ENCODE measurements at places on chromosomes 7 and 10.

DNA sequence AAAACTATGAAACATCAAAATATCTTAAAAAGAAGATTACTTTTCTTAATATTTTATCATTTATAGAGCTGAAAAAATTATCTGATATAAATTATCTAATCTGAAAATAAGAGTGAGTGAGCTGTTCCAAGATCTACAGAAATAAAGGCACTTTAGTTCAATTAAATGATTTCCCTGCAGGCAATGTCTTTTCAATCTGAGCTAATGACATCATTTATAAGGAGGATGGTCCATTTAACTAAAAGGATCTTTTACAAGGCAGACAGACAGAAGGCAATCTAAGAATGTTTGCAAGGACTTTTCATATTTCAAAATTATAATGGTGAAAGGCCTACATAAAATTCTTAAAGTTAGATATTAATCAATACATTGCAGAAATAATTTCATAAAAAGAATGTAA, 71.8 kb downstream of the SKAP2 start:
- DNase-seq = no peak

DNA sequence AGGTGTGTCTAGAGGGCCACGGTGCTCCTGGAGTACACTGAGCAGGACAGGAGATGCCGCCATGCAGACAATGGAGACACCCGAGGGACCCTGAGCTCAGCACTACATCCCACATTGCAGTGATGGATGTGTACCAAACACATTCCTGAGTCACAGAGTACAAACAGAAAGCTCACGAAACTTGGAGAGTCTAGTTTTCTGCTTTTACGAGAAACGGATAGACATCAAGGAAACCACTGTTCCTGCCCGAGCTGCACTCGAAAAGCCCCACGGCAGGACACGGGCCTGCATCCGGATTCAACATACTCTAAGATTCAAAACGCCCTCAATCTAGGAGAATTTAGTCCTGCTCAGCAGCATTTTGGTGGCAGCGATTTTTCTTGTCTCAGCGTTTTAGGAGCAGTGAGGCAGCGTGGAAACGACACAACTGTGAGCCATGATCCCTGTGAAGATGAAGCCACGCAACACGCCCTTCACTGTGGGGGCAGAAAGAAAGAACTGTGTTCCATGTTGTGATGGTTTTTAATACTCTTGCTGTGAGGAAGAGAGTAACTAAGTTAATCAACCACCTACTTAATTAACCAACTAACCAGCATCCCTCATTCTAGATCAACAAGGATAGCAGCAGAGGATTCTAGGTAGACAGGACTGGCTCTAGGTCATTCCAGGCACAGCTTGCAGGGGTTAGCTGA, 3.2 kb downstream of the TNS3 start:
- no peak for DNase-seq

- no peak for DNase-seq
Observed at GRCh38 chr7:81404669-81405068, 365.2 kb downstream of the HGF start.

DNA sequence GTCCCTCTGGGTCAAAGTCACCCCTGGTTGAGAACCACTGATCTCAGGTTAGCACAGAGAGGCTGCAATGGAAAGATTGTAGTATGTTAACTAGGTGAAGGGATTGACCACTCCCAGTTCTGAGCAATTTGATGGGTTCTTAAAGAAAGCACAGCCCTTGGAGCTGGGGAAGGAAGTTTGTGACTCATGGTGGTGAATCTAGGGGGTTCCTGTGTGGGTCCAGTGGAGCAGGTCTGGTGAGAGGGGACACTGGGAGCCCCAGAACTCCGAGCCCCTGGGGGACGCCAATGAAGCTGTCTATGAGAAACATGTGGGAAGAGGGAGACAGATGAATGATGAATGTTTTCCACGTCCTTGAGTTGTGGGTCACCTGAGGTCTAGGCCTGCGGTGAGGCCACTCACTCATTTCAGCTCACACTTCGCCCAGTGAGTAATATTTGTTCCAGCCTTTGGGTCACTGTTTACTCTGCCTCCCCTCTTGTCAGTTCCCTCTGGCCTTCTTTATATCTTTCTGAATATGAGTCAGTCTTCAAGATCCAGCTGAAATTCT, 341.9 kb downstream of the LRMDA start:
- DNase-seq = no peak

DNA sequence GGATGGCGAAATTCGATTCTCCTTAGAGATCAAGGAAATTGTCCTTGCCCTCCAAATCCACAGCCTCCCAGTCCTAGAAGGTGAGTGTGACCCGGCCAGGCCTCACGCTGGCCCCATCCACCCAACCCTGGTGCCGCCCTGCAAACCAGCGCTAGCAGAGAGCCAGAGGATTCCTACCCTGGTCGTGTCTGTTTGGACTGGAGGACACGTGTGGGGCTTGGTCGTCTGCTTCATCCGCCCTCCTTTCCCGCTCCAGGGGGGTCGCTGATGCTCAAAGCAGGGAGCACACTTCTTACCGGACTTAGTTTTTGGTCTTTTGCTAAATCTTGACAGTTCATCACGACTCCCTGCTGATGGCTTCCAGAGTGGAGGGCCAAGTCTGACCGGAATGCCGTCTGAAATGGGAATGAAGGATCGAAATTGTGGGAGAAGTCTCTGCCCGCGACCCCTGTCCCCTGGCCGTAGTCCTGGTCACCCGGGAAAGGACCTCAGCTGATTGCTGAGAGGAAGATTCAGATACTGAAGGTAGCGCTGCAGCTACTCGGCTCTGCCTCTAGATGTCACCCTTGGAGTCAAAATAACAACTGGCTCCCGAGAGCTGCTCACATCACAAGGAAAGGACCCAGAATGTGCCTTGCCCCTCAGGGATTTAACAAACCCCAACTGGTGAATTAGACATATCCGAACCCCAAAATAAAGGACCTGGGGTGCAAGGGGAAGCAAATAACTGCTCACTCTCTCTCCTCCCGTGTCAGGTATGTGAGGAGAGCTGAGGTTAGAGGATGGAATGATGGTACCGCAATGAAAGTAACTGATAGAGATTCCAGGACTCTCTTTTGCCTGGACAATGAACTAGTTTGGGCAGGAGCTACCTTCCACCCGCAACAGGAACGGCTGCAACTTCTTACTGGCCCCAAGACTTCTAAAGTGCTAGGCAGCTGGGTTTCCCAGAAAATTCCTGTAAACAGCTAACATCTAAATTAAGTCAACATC, 23.5 kb upstream of the ORC5 start:
- DNase-seq = peak; percentile 25

DNA sequence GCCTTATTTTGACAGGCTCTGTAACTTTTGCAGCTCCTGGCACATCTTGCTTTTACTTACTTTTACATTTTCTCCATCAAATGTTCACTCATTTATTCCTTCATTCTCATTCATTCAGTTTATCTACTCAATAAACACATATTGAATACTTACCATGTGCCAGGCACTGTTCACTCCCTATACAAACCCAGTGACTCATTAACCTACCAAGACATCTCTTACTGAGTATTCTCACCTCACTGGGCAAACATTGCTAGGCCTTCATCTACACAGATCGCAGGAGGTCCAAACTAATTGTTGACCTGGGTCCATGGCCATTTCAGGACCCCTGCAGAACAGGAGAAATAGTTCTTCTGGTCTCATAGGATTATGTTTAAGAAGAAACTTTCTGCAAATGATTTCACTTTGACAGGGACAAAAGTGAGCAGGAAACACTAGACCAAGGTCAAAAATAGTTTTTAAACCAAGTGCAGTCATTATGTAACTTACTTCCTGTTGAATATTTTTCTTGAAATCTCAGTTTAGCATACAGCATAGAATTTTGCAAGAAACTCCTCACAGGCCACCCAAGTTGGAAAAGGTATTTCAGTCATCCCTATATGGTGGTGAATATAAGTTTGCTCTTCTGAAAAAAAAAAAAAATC, 17.6 kb downstream of the SLC26A4 start:
- DNase-seq = no peak

DNA sequence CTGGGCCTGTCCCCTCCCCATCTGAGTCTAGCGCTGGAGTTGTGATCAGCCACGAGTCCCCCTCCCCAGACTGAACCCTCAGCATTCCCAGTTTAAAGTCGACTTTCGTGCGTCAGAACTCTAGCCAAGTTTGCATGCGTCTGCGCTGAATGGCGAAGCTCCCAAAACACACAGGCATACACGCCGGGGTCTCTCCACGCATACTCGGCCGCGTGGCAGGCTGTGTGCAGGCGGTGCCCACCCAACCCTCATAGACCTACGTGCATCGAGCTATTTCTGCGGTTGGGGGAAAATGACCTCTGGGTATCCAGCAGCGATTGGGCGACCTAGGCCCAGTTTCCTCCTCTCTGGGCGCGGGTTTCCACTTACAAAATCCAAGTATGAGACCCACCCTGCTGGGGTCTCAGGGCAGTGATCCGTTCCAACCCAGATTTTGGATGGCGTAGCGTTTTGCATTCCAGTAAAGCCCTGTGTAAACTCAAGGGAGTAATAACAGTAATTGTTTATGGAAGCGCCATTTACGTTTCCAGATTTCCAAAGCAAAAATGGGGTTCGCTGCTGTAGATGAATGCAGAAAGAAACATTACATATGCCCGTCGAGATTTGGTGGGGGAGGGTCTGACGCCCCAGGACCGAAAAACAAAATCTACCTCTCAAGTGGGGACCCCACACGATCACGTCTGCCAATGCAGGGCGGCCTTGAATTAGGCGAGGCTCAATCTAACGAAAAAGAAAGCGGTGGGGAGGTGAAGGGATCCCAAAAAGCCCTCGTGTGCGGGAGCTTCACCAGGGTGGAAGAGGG, 2.0 kb upstream of the HMX3 start:
- no peak for DNase-seq

DNA sequence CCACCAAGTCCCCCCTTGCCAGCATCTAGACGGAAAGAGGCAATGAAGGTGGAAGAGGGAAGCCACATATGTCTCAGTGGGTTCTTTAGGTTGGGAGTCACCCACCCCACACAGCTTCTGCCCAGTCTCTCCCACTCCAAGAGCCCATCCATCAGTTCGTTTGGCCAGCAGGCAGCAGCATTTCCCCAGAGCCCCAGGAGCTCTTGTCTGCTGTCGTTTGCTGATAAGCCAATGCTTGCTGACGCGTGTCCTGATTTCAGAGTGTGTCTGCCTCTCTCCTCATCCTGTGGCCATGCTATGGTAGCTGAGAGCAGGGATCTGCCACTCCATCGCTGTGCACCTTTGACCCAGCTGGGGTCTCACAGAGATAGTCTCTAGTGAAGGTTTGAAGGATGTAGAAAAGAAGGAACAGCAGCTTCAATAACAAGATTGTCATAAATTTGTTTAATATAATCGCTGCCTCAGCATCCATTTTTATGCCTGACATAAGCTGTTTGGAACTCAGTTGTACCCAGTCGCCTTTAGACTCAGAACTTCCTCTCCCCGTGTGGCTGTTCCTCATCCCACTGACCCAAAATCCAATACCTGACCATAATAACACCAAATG, 39.4 kb upstream of the GDF10 start:
- no peak for DNase-seq

DNA sequence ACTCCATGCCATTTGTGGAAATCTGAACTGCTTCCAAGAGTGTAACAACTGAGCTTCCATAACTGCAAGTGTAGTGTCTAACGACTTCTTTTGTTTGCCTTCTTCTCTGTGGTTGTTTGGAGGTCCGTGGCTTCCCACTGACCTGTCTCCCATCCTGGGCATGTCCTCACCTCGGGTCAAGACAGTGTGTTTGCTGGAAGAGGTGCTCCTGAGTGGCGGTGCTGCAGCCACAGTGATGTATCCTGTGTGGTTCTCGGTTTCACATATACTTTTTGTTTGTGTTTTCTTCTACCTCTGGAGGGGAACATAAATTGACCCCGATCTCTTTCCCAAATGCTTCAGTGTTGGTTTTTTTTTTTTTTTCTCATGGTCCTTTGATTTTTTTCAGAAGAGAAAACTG, 84.7 kb upstream of the NPVF start:
- no peak for DNase-seq

- DNase-seq = no peak
Observed at GRCh38 chr7:114181280-114181679, 233.3 kb upstream of the FOXP2 start.

- no peak for DNase-seq
Observed at GRCh38 chr10:47025253-47025539, 114.0 kb downstream of the PTPN20 start.

GRCh38 chr10:54363390-54363789, 437.6 kb downstream of the PCDH15 start:
- DNase-seq = no peak

GRCh38 chr10:46514899-46515298, 41.6 kb downstream of the GPRIN2 start:
- no peak for DNase-seq

GRCh38 chr10:94630017-94630688, 53.4 kb upstream of the CYP2C18 start:
- no peak for DNase-seq

GRCh38 chr10:76033457-76034196, 602.2 kb downstream of the LRMDA start:
- no peak for DNase-seq

GRCh38 chr7:2582006-2582735, 23.4 kb downstream of the IQCE start:
- DNase-seq = no peak

DNA sequence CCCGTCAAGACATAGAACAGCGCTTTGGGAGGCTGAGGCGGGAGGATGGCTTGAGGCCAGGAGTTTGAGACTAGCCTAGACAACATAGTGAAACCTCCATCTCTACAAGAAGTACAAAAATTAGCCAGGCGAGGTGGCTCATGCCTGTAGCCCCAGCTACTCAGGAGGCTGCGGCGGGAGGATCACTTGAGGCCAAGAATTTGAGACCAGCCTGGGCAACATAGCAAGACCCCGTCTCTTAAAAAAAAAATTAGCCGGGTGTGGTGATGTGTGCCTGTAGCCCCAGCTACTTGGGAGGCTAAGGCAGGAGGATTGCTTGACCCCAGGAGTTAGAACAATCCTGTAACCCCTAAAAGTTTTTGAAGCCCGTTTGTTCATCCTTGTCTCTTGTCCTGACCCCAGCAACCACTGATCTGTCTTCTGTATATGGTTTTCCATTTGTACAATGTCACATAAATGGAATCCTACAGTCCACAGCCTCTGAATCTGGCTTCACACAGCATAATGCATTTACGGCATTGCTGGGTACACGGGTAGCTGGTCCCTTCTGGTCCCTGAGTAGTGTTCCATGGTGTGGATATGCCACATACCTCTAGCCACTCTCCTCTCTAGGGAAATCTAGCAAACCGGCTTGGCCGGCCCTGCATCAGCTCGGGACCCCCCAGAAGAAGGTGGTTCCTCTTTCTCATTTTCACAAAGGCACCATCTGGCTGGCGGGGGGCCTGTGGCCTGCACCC, 8.4 kb downstream of the GTF2IRD1 start:
- no peak for DNase-seq

- no peak for DNase-seq
Observed at GRCh38 chr10:86734207-86734988, 22.0 kb upstream of the BMPR1A start.

DNA sequence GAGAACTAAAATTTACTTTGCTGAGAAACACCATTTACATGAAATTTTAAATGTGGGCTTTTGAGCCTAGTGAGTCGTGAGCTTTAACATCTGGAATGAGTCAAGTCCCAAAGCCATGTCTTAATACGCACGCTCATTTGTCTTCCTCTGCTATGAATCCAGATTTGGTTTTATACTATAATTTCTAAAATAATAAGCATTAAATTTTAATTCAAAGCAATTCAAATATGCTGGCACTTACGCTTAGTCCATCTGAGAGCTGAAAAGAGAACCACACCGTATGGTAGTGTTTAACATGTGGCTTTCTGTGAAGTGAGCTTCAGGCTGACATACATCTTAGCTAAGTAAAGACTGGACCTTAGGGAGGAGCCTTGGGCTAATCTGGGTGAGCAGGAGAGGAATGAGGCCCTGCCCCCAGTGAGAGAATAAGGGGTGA, 52.2 kb downstream of the CUBN start:
- no peak for DNase-seq

GRCh38 chr7:2403718-2404648, 572 bp downstream of the CHST12 start:
- DNase-seq = no peak

- DNase-seq = no peak
Observed at GRCh38 chr10:95289003-95289920, 1.5 kb downstream of the PDLIM1 start.
